ENCODE measurements at places on chromosomes 1 and 21. TPM values are rescaled to one million over a fixed set of nuclear protein-coding genes. Genes with fewer than 3 reads are reported as not detected.
A peak's percentile ranks its signal among the peaks of the same experiment; 100 is the strongest.

GRCh38 chr1:241749041-241749944, 97.2 kb downstream of the WDR64 start:
- peak; percentile 50 for DNase-seq

DNA sequence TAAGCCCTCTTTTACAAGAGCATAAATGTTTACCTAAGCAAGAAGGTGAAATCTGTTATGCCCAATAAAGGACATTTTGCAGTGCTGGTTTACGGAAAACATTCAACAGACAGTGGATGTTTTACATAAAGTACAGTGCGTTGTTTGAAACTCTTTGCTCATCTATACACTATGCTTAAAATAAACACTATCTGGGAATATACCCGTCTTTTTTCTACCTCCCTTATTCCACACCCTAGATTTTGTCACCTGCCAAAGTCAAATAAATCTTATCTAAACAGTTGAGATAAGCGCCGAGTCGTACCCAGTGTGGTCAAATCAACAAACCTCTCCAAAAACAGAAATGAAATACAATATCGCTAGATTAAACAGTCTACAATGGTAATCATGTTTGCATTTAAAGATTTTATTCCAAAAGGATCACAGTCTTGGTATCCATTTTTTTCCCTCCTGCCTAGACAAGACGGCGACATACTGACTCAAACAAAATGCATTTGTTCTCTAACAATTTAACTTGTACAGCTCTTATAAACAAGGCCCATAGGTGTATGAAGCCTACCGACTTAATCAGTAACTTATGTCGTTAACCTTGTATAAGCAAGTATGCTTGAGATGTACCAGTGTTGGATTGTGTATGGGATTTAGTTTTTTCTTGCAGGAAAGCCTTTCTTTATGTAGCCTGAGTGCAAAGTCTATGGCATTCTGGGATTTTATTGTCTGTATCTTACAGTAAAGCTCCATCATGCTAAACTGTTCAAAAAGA, 189.1 kb downstream of the FMN2 start:
- no peak for DNase-seq

- no peak for DNase-seq
Measured at GRCh38 chr1:170640581-170640980, 23.4 kb upstream of the PRRX1 start.

- no peak for DNase-seq
Measured at GRCh38 chr1:13478692-13479091, 35.1 kb downstream of the LRRC38 start.

- no peak for DNase-seq
Measured at GRCh38 chr1:228156941-228157728, 7.4 kb downstream of the GJC2 start.

DNA sequence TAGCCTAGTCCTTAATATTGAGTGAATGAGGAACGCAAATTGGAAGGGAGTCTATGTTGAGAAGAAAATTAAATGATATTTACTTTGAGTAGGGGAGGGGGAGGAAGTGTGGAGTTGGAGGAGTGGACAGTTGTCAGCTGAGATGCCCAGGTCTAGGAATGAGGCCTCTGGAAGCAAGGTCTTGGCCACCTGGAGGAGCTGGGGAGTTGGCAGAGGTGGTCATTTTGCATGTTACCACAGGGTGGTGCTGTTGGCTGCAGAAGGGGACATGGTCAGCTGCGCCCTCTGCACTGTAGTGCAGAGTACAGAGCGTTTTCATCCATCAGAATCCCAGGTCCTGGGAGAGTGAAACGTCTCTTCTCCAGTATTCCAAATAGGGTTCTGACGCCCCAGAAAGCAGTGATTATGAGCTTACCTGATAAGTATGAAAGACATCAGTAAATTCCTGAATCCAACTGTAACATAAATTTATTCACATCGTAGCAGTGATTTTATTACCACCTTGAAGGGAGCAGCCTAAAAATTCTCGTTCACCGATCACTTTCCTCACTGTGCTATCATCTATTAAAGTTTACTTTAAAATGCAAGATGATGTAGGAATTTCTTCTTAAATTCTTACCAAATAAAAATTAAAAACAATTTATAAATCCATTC, 13.8 kb downstream of the PARK7 start:
- DNase-seq: peak; percentile 81

DNA sequence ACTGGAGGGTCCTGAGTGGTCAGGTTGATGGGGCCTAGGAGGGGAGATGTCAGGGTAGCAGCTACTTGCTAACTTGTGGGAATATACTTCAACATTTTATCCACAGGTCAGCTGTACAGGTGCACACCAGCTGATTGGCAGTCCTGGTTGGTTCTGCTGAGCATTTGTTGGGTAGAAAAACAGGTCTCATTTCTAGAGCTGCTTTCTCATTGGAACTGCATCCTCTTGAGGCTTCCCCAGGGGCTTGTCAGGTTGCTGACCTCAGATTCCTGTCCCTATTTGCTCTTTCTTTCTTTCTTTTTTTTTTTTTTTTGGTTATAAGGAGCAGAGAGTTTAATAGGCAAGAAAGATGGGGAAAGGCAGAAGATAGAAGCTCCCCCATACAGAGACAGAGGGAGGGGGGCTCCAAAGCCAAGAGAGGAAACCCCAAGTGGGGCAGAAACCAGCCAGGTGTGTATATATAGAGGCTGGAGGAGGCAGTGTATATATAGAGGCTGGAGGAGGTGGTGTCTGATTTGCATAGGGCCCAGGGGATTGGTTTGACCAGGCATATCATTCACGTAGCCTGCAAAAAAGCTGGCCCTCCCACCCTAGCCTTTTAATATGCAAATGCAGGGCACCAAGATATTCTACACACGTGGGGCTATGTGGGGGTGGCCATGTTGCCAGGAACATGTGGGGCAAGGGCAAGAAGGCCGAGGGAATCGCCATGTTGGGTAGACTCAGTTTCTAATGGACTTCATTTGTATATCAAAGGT, 57.3 kb upstream of the STUM start:
- no peak for DNase-seq

DNA sequence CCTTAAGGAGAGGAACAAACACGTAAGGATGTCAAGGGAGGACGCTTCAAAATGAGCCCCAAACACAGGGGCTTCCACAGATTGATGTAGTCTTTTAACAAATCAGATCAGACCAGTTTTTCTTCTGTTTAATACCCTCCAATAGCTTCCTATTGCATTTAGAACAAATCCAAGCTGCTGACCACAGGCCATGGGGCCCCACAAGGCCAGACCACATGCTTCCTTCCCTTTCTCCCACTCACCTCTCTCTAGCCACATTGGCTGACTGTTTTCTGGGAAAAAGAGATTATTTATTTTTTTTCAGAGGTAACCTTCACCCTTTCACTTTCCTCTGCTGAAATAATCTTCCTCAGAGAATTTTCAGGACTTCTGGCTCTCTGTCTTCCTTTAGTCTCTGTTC, 380.6 kb downstream of the SIPA1L2 start:
- no peak for DNase-seq

DNA sequence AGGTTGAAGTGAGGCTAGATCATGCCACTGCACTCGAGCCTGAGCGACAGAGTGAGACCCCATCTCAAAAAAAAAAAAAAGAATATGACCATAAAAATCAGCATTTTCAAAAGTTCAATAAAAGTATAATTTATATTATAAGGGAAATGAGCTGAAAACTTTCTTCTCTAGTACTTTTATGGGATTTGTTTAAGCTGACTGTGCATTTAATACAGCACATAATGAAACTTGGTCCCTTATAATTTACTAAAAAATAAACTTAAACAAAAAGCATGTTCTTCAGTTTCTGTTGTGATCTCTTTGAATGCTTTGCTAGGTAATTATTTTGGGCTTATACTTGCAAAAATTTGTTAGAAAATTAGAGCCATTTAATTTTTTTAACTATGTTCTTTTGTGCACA, 77.8 kb downstream of the NCAM2 start:
- DNase-seq: no peak

DNA sequence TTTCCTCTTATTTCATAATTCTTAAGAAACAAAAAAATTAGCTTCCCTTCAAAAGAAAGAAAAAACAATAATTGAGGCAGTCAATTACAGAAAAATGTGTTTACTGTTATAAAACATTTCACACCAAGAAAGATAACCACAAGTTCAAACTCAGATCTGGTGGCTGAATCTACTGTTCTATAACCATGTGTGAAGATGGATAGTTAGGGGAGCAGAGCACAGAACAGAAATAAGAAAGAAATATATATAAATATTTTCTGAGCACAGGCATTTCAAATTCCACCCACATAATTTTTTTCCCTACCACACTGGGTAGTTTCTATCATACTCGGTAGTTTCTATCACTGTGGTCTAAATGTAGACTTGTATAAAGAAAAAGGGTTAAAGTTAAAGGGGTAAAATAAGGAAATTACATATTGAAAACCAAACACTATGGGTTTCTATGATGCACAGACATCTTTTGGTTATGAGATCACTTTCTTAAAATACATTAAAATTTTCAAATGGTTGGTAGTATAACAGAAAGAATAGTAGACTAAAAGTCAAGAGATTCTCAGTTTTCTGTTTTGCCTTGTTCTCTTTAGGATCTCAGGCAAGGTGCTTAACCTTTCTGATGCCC, 10.8 kb downstream of the LYST start:
- no peak for DNase-seq

- DNase-seq: no peak
Measured at GRCh38 chr1:223135176-223135942, 7.7 kb downstream of the TLR5 start.

GRCh38 chr1:65717815-65718454, 74.8 kb upstream of the PDE4B start:
- peak; percentile 64 for DNase-seq

Gene KCNE2
- total RNA-seq: not detected

Gene POU3F1
- under 0.01 TPM for total RNA-seq

Gene REN
- 4.3 TPM for total RNA-seq

Gene DOP1B
- total RNA-seq: 11.7 TPM

Gene GBP6
- total RNA-seq: not detected

All from fibroblast of villous mesenchyme (primary cell).